SJSA1 (cell line): ENCODE measurements at places on chromosomes 11 and 22. TPM values are rescaled to one million over a fixed set of nuclear protein-coding genes. Genes with fewer than 3 reads are reported as not detected.

DNA sequence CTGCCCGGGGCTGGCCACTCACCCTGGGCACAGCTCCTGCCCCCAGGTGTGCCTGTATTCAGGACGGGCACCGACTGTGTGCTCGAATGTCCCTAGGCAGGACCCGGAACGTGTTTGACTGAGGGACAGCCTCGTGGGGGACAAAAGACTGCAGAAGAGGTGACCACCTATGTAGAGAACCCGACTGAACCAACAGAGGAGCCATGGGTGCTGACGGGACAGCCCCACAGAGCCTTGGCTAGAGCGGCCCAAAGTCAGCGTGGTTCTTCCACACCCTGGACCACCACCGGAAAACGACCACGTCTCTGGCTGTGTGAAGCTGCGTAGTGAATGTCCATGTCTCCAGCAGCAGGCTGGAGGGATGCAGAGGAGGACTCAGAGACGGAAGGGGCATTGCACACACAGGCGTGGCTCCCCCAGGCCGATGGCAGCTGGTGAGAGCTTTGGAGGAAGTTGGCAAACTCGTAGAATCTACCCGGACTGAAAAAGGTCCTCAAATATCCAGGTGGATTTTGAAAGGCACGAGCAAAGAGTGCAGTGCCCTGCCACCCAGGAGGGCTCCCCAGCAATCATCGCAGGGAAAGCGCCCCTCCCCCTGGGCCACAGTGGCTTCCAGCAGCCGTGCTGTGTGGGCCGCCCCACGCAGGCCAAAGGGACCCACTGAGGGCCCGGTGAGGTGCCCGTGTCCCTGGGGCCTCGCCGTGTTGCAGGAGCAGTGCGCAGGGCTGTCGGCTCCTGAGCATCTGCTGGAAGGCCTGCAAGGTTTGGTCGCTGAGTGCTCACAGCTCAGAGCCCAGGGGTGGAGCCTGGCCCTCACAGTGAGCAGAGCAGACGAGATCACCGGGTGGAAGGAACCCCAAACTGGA lies 17.5 kb upstream of the MUC5B start:
- no peak for DNase-seq

DNA sequence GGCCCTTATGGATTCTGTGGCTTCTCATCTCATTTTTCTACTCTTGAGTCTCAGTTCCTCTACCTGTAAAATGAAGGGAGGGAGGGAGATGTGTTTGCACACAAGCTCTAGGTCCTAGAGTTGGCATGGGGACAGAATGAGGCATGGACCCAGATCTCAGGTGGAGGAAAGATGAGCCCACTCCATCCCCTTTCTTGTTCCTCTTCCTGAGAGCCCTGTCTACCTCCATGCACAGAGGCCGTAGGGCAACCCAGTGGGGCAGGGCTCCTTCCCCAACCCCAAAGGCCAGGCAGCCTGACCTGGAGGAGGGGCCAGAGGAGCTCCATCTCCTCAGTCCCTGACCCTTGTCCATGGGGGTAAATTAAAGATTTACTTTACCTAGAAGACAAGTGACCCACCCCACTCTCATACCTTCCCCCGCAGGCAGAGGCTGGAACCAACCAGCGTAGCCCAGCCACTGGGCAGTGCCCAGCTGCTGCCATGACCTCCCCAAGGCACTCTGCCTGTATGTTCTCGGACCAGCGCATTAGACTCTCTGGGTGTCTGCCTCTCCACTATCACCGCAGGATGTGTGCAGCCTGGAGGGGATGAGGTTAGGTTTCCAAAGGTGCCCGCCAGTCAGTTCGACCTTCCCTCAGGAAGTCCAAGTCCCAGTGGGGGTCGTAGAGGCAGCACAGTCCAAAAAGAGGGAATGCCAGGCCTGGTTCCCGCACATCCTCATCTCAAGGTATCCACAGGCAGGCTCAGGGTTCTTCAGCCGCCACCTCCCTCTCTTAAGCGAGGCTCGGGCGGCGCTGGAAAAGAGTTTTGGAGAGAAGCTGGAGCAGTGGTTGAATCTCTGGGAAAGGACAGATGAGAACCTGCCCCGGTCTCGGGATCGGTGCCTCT lies 3.0 kb downstream of the SMTN start:
- DNase-seq = no peak

The KDM4F gene
- total RNA-seq = not detected in 2 replicates

GRCh38 chr11:133064152-133064877 lies 468.0 kb downstream of the OPCML start:
- peak; percentile 51 for DNase-seq

- DNase-seq = no peak
Observed at GRCh38 chr11:93972790-93973189, 48.4 kb upstream of the HEPHL1 start.

The C22orf42 gene
- total RNA-seq = not detected in 2 replicates

The SERPIND1 gene
- total RNA-seq = not detected in 2 replicates

DNA sequence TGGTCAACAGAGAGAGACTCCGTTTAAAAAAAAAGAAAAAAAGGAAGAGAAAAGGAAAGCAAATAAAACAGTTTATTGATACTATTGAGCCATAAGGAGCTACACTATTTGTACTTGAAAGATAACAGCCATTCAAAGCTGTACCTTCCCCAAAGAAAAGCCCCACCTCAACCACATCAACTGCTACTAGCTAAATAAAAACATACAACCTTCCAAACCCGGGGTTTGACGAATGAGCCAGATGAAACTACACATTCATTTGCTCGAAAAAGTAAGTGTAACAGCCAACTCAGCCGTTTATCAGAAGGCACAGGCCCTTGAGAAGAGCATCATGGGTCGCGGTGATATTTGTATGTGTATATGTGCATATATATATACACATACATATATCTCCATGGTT lies 78.4 kb downstream of the SIK3 start:
- no peak for DNase-seq

DNA sequence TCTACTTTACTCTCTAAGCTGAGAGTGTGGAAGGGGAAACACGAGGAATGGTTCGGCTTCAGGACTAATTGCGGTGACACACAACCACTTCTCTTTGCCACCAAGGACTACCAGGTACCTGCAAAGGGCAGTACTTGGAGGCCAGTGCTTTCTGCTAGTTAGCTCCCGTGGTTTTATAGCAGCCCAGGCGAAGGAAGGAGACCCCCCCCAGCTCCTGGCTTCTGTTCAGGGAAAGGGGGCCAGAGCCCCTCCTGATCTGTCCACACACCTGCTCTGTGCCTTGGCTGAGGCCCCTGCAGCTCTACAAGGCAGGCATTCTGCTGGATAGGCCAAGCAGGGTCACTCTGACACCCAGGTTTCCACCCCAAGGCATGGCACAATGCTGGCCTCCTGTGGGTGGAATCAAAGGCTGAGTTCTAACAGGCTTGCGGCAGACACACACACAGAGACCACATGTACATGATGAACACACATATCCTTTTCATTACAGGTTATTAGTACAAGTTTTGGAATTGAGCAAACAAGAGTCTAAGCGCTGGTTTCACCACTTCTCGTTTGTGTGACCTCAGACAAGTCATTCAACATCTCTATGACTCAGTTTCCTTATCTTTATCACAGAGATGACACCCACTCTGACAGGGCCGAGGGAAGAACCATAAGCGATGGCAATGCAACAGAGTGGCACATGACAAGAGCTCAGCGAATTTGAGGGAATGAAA lies 7.5 kb downstream of the SERPIND1 start:
- no peak for DNase-seq

DNA sequence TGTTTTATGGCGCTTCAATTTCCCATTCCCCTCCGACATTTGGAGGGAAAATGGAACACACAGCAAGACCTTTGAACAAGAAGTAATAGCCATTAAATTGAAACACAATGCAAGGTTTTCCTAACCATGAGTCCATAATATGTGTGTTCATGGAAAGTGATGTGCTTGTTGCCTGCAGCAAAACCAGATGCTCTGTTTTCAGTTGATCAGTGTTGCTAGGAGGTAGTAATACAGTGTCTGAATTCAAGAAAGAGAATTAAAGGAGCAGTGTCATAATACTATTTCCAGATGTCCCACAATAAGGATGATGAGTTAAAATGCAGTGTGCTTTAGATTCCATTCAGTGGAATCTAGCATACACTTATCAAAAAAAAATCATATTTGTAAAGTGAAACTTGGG lies 637.4 kb upstream of the API5 start:
- no peak for DNase-seq

The OR4C11 gene
- not detected in 2 replicates for total RNA-seq

The P2RY6 gene
- not detected in 2 replicates for total RNA-seq

The ANKK1 gene
- not detected in 2 replicates for total RNA-seq

The PAK1 gene
- total RNA-seq = 14.4 and 15.9 TPM in 2 replicates

The KRTAP5-9 gene
- total RNA-seq = not detected in 2 replicates

DNA sequence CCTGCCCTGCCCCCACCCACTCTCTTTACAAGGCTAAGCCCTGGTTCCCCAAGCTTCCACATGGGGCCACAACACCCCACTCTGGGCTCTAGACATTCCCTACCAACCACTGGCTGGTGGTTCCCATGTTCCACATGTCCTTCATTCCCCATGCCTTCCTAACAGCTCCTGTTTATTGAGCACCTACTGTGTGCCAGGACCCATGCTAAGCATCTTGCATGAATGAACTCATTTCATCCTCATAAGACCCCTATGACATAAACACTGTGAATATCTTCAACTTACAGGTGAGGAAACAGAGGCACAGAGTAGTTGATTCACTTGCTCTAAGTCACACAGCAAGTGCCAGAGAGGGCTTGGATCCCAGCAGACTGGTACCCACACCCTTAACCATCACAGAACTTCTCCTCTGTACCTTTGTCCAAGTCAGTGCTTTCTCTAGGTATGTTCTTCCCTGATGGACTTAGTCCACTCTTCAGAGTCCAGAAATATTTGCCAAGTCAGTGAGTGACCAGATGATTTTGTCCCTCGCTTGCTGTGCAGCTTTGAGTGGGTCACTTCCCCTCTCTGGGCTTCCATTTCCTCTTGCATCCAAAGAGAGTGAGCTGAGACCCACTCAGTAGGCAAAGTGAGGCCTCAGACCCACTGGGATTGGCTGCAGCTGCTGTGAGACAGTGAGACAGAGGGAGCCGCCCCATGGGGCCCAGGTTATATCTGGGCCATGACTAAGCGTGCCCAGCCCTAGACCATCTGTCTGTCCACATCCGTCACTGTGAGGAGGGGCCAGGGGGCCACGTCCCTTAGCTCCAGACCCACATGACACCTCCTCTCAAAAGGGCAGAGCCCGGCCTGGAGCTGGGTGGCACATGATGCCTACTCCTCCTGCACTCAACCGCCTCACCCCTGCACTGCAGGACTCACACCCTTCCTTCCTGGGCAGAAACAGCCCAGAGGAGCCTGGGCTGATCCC lies 132.4 kb downstream of the MN1 start:
- peak; percentile 90 for DNase-seq

The SLC5A12 gene
- total RNA-seq = not detected in 2 replicates

The KRTAP5-10 gene
- total RNA-seq = not detected in 2 replicates
